ENCODE measurements at places on chromosomes 3 and 15.

GRCh38 chr15:48954538-48954937, 9.2 kb downstream of the SHC4 start:
- no peak for DNase-seq

DNA sequence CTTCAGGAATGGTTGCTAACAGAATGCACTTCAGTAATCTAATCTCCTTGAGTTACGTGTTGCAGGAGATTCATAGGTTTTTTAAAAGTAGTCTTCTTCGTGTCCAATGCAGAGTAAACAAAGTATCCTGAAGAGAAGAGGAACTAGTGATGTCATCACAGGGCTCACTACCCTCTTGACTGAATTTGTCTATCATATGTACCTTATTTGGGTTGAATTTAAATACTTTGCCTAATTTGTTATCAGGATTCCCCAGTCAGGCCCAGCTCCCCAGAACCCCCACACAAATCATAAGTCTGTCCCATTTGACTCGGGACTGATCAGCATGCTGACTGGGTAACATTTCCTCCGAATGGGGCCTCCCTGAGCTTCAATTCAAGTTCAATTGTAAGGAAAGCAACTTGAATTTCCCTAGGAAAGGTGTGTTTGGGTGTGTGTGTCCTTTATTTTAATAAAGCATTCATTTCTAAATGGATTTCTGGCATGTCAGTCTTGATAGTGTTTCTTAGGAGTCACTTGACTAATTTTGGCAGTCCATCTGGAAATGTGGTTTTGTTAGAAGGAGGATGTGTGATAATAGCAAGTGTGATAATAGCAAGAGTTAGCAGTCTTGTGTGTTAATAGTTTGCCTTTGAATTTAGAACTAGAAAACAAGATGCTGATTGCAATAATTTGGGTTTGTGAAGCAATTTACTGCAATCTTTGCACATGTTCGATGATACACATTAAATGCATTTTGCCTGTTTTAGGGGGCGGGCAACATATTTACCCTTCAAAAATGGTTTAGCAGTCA, 21.9 kb downstream of the OXNAD1 start:
- DNase-seq: no peak

DNA sequence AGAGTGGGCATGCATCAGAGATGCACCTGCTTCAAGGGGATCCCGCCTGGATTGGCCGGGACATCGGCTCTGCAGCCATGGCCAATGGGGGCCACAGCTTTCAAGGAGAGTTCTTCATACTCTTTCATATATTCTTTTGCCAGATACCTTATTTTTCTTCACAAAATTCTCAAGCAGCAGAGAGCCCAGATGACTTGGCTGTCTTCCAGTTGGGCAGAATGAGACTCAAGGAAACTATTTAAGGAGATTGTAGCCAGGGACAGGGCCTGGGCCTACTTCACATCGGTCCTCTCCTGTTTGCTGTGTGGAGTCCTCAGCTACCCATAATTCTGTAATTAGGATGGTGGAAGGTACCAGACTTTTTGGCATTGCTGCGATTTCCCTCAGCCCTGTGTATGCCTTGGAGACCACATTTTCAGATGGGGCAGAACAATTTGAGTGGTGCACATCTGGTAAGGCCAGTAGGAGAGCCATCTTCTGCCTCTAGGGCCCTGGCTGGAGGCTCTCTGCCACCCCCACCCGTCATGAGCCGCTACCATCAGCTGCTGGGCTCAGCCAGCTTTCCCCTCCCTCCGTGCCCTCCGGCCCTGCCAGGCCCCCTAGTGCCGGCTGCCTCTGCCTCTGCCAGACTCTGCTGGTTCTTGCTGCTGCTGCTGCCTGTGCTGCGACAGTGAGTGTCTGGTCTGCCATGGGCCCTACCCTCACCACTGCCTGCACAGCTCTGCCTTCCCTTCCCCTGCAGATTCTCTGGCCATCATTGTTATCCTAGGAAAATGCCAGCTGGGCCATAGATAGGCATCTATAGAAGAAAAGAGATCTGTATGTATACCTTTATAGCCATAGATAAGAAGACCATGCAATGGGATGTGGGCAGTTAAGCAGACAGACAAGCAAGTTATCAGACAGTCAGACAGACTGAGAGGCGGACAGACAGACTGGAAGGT, 6.7 kb downstream of the PLIN1 start:
- no peak for DNase-seq

DNA sequence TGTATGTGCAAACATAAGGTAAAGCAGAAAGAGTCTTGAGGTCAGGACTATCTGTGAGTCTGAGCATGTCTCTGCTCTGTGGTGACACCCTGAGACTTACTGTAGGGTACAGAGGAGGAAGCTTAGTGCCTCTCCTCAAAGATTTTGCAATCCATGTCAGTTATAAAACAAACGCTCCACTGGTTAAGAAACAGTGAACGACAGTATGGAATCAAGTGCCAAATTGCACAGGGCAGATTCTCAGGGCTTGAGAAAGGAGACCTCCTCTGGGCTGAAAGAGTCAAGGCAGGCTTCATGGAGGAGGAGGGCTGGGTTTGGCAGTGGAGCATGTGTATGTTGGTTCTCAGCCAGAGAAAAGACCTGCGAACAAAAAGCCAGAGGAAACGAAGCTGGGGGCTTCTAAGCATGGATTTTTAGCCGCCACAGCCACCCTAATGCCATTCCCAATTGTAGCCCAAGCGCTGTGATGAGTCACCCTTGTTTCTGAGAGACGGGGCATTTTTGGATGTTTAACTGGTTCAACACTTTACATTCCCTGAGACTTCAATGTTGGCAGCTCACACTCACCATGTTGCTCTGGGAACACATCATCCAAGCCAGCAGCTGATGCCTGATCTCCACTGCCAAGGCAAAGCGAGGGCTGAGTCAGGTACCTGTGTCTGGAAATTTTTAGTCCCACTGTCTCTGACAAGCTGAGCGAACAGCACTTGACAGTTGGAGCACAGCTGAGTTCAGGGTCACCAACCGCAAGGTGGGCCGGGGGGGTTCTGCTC, 3.4 kb upstream of the DGKG start:
- DNase-seq: no peak

DNA sequence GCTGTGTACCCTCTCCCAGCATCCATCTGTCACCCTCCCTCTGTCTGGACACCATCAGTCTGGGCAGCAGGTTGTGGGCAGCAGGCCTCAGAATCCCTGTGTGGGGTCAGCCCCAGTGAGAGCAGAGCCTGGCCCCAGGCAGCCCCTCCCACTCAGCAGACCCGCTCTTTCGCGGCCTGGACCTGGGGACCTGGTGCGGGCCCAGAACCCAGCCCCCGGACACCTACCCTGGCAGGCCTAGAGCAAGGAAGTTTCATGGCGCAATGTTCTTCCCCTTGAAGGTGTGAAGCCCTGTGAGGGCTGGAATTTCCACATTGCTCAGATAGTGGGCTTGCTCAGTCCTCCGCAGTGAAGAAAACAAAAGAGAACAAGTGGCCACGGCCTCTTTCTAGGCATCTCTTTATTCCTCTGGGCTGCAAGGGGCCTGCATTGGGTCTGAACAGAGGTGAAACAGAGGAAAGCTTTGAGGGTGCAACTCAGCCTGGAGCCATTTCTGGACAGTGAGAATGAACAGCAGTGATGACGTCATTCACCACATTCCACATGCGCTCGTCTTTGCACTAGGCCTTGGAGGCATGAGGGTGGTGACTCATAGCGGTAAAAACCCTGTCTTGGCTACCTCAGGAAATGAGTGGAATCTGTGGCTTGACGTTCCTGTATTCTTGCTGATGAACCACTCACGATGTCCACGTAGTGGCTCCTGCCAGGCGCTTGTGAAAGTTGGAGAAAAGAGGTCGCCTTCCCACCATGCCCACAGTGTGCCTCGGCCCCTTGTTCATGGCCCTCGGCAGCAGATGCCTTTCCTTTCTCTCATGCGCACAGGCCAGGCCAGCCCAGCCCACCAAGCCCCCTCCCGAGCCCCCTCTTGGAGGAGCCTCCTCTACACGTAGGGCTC, 66.1 kb downstream of the SLC30A4 start:
- peak; percentile 100 for DNase-seq

GRCh38 chr3:181901626-181902025, 189.9 kb downstream of the SOX2 start:
- DNase-seq: no peak

GRCh38 chr3:112365035-112365434, 32.1 kb downstream of the CD200 start:
- no peak for DNase-seq

DNA sequence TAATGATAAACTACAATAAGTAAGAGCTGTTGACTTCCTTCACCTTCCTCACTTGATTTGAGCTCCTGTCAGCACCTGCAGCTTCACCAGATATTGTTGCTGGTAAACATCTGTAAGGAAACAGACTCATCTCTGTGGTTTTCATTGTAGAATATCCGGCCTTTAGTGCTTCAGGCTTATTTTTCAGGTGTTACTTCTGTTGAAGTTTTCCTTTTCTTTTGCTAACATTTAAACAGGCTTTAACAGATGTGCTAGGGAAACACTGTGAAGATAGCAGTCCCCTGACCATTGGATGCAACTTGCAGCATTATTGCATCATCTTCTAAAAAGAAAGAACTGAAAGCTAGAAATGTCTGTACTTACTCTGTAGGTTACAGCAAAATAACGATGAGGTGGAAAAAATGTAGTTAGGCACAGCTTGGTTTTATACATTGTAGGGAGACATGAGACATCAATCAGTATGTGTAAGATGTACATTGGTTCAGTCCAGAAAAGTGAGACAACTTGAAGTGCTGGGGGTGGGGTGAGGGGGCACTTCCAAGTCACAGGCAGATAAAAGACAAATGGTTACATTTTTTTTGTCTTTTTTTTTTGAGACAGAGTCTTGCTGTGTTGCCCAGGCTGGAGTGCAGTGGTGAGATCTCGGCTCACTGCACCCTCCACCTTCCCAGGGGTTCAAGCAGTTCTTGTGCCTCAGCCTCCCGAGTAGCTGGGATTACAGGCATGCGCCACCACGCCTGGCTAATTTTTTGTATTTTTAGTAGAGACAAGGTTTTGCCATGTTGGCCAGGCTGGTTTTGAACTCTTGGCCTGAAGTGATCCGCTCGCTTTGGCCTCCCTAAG, 10.2 kb downstream of the EDEM1 start:
- no peak for DNase-seq

- no peak for DNase-seq
Observed at GRCh38 chr3:43255662-43256061, 30.7 kb upstream of the SNRK start.

- DNase-seq: no peak
Observed at GRCh38 chr3:134378818-134379217, 4.6 kb upstream of the AMOTL2 start.

DNA sequence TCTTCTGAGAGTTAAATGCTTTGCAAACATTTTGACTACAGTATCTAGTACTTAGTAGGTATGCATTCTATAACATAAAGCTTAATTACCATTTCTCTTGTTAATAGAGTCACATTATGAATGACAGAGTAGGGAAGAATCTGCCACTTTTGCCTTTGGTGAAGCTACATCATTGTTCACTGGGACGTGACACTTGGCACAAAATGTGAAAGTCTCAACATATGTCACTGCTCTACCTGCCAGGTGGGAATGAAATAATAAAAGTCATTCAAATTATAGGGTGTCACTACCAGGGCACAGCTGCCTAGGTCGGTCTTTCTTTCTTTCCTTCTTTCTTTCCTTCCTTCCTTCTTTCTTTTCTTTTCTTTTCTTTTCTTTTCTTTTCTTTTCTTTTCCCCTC, 17.6 kb downstream of the GPR87 start:
- DNase-seq: no peak

DNA sequence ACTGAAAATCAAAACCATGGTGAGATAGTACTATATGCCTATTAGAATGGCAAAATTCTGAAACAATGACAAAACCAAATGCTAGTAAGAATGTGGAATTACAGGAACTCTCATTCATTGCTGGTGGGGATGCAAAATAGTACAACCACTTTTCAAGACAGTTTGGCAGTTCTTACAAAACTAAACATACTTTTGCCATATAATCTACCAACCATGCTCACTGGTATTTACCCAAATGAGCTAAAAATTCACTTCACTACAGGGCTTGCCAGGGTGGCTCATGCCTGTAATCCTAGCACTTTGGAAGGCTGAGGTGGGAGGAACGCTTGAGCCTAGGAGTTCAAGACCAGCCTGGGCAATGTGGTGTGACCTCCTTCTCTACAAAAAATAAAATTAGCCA, 40.0 kb downstream of the MYO9A start:
- no peak for DNase-seq

- DNase-seq: no peak
Observed at GRCh38 chr3:113659101-113659541, 37.3 kb downstream of the USF3 start.

DNA sequence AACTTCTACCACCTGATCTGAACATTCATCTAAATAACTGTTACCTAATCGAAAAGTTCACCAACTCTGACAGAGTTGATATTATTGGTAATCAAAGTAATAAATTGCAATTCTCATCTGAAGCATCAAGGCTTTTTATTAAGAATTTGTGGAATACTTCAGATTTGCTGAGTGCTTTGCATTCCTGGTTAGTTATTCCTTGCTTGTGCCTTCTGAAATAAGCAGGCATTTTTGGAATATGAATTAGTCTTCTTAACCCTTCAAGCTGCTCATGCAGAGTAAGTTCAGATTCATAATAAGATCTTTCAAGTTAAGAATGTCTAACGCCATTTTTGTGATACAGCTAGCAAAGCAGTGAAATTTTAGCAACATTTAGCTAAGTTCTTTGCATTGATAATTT, 188.5 kb downstream of the ALCAM start:
- no peak for DNase-seq

DNA sequence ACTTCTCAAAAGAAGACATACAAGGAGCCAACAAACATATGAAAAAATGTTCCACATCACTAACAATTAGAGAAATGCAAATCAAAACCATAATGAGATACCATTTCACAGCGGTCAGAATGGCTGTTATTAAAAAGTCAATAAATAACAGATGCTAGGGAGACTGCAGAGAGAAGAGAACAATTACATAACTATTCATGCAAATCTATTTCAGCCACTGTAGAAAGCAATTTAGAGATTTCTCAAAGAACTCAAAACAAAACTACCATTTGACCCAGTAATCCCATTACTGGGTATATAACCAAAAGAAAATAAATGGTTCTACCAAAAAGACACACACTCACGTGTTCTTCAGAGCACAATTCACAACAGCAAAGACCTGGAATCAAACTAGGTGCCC, 116.3 kb downstream of the VPS13C start:
- DNase-seq: no peak

GRCh38 chr3:151439652-151440125, 21.2 kb downstream of the IGSF10 start:
- DNase-seq: peak; percentile 27

DNA sequence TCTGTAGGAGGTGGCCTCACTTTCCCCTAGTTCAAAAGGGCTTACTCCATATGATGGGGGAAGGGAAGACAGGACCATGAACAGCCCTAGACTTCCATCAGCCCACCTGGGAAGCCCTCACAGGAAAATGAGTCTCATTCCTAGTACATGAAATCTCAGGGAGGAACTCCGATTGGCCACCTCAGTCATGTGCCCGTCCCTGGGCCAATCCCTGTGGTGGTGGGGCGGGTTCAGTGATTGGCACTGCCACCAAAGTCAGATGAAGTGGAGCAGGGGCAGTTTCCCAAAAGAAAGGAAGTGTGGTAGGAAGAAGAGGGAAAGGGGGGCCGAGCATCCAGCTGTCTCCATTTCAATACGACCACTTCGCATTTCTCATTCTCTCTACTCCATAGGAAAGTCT, 25.9 kb upstream of the GP9 start:
- no peak for DNase-seq

- no peak for DNase-seq
Observed at GRCh38 chr3:150049317-150049716, 78.6 kb upstream of the PFN2 start.

Data from non-pigmented ciliary epithelial cell (primary cell).